ENCODE measurements at places on chromosomes 11 and 22. TPM values are rescaled to one million over a fixed set of nuclear protein-coding genes. Genes with fewer than 3 reads are reported as not detected.

DNA sequence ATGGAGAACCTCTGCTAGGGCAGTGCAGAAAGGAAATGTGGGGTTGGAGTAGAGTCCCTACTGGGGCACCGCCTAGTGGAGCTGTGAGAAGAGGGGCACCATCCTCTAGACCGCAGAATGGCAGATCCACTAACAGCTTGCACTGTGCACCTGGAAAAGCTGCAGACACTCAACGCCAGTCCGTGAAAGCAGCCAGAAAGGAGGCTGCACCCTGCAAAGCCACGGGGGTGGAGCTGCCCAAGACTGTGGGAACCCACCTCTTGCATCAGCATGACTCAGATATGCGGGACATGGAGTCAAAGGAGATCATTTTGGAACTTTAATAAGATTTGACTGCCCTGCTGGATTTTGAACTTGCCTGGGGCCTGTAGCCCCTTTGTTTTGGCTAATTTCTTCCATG lies 8.7 kb downstream of the TSKU start:
- no peak for DNase-seq

DNA sequence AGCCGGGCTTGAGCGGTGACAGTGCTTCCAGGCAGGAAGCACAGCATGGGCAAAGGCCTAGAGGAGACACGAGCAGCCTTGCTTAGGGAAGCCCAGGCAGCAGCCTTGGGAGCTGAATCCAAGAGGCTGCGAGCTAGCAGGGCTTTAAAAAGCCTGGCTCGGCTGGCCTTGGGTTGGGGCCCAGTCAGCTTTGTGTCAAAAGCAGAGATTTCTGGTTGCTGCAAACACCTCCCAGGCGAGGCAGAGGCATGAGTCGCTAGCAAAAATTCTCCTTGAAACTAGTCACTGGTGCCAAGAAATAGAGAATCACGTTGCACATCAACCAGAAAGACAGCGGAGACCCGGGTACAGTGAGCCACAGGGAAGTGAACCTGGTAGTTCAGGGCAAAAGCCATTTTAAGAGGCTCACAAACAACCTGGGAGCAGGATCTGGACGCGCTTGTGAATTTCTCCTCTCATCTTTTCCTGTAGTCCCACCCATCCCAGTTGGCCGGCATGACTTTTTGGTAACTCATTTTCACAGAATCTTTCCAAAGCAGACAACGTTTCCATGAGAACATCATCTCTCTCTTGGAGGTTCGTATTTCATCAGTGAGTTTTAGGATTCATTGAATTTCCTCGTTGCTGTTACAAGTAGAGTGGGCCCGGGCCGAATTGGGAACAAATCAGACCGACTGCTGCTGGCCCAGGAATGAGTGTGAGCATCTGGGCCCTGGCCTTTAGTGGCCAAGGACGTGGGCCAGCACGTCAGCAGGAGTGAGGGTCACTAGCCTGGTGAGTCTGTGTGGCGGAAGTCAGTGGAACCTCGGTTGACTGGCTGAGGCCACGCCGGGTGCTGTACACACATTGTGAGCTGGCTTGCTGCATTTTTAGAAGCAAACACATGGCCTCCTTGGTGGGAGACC lies 16.4 kb upstream of the FGF4 start:
- DNase-seq: no peak

GRCh38 chr22:45422237-45422983 lies 8.9 kb downstream of the RIBC2 start:
- DNase-seq: no peak

- no peak for DNase-seq
These were observed 97.0 kb downstream of the RDX start for GRCh38 chr11:110199184-110199981.

GRCh38 chr11:69825037-69825834 lies 6.0 kb upstream of the FGF3 start:
- DNase-seq: no peak

The APOL5 gene
- total RNA-seq: not detected

The KRTAP5-8 gene
- not detected for total RNA-seq

Measured in T-cell (primary cell).